ENCODE measurements at places on chromosomes 7 and 10.

- DNase-seq, result peak; percentile 13
These were observed 660 bp downstream of the SUV39H2 start for GRCh38 chr10:14879124-14879927.

GRCh38 chr7:6320791-6321190, 48.4 kb upstream of the CYTH3 start:
- DNase-seq, result no peak

GRCh38 chr7:48058990-48059389, 23.6 kb downstream of the C7orf57 start:
- DNase-seq, result no peak

DNA sequence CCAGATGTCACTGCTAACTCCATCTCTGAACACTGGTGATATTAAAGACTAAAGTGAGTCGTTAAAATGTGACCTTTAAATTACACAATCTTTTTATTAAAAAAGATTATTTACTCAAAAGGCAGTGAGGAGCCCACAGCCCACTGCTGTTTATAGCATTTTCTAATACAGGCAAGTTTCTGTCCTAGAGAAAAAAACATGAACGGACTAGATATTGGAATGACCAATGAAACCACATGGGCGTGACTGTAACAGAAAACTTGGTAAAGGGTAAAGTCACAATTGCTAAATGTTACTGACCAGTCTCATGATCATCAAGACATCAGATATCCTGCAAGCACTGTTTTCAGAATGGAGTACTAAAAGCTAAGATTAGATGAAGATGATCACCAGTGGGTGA, 78.7 kb downstream of the FEZF1 start:
- DNase-seq, result no peak

DNA sequence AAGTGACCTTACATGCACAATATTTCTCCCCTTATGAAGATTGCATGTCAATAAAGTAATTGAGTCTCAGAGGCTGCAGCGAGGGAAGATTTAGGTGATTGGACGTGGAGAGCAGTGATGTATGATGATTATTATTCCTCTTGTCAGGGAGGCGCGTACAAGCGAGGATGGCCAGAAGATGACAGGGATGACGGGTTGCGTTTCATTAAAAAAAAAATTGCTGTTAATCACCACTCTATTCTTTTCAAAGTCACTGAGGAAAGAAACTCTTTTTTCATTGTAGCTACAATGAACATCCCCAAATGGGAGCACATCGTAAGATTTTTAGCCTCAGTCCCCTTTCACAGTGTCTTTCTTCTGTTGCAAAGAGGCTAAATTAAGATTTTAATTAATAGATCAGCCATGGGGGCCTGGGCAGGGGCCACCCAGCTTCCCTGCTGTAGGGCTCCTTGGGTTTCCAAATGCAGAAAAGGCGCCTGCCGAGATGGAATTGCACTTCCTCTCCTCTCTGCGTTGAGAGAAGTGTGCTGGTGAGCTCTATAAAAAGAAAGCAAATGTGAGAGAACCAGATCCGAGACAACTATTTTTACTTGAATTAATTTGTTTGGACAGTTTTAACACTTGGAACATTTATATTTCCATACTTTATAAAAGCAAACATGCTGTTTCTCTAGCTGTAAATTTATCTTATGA, 998.1 kb downstream of the LRMDA start:
- peak; percentile 29 for DNase-seq

All from fibroblast of skin of scalp (primary cell).